Amygdala (tissue), 56 donors: ENCODE measurements at places on chromosomes 3 and 15.

DNA sequence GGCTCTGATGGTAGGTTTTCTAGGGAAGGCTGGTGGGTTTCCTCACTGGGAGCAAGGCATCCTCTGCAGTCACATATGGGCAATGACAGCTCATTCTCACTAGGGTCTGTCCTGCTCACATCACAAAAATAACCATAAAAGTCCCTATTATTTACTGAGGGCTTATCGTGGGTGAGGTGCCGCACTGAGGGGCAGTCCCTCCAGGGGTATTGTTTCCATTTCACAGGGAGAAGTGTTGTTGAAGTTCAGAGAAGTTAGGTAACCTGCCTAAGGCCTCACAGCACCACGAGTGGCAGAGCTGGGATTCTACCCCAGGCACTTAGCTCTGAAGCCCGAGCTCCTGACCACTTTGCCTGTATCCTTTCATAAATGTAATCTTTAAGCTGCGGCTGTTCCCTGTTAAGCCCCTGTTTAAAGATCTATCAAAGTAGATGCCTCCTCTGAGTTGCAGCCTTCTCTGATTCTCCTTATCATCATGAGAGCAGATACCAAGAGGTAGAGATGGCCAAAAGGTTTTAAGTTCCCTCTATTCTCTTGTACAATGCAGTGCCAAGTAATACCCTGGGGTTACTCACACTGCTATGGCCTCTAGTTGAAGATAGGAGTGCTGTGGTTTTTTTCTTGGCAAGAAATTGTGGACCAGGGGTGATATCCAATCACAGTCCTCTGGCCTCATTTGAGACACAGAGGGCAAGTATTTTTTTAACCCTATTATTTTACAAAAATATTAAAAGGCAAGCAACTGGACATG is 107.0 kb downstream of the RPLP1 start:
- DNase-seq = no peak

DNA sequence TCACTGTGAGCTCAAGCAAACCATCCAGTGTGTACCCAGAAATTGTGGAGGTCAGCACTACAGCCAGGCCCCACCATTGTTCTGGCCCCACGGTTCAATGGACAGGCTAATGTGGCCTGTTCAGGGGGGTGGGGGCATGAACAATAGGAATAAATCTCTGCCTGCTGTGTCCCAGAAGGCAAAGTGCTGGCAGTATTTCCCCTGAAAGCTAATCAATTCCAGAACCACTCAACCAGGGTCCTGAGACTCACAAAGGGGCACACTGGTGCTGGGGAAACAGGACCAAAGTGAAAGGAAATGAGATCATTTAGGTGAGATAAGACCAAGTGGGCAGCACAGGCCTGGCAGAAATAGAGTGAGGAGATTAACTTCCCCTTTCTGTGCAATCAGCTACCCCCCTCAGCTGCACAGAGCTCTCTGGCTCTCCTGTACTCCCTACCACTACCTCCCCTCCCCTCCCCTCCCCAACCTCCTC is 11.5 kb downstream of the CRYGS start:
- no peak for DNase-seq

DNA sequence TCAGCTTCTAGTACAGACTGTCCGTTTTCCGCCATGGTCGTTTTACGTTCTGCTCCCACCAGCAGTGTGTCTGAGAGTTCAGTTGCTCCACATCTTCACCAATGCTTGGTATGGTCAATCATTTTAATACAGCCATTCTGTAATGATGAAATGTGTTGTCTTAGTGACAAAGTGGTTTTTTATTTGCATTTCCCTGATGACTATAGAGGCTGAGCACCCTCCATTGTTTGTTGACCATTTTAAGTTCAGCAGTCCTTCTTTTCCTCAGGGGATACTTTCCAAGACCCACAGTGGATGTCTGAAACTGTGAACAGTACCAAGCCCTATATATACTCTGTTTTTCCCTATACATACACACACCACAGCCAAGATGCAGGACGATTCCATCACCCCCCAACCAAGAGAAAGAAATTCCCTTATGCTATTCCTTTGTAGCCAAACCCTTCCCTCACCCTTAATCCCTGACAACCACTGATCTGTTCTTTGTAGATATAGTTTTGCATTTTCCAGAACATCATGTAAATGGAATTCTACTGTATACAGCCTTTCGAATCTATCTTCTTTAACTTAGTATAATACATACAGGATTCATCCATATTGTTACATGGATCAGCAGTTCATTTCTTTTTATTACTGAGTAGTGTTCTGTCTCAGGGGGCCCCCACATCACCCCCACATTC is 55.9 kb downstream of the C3orf20 start:
- no peak for DNase-seq

DNA sequence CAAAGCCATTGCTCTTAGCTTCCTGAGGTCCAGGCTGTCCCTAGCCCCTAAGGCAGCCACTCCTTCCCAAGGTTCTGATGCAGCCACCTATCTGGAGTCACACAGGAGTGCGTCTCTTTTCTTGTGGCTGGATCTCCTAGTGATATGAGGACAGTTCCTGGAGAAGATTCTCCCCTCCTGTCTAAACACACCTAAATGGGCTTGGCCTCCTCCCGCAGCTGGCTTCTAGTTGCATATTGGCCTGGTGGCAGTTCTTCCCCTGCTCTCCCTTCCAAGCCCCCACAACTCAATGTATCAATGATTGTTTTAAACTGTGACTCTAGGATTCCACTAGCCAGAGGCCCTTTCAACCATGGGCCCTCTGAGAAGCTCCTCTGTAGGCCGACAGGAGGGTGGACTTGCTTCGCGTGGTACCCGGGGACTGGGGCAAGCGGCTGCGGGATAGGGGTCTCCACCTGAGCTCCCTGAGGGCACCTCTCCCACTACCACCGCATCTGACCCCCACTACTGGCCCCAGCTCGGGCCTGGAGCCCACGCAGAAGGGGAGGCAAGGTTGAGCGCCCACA is 1.4 kb downstream of the ITGA11 start:
- no peak for DNase-seq

- no peak for DNase-seq
These were observed 29.4 kb upstream of the FBN1 start for GRCh38 chr15:48674876-48675275.

GRCh38 chr3:188796122-188796631 is 375.6 kb upstream of the TPRG1 start:
- DNase-seq = no peak

DNA sequence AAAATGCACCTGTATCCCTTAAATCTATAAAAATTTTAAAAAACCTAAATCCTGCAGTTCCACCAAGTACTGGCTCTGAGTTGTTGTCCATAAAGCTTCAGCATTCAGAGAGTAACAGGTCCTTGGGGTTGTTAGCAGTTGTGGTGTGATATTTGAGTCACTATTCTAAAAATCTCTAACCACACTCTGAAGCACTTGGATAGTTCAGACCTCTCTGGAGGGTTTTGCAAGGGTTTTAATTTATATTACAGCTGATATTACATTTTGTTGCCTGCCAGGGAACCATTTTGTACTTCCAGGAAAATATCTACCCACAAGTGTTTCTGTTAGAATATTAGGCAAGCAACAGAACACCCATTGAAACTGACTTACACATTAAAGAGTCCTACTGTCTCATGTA is 255.6 kb downstream of the TBL1XR1 start:
- DNase-seq = no peak

- DNase-seq = no peak
These were observed 23.4 kb upstream of the DYNC1LI1 start for GRCh38 chr3:32593903-32594525.
